ENCODE measurements at places on chromosomes 13 and 19.
A peak's percentile ranks its signal among the peaks of the same experiment; 100 is the strongest.

GRCh38 chr19:10295305-10295846 is 5.6 kb downstream of the ICAM5 start:
- H3K27me3 ChIP-seq, result peaks cover 65% of the 10 kb centered on the region
- H3K36me3 ChIP-seq, result no peaks in the 10 kb centered on the region
- H3K4me3 ChIP-seq, result no peak overlapping the region
- peak; percentile 85 for DNase-seq
- no peak overlapping the region for H3K27ac ChIP-seq

GRCh38 chr13:47555235-47555634 is 445.8 kb downstream of the SUCLA2 start:
- no peaks in the 10 kb centered on the region for H3K27me3 ChIP-seq
- H3K27ac ChIP-seq, result no peak overlapping the region
- no peak for DNase-seq
- no peaks in the 10 kb centered on the region for H3K36me3 ChIP-seq
- no peaks in the 10 kb centered on the region for H3K4me1 ChIP-seq

- no peak overlapping the region for H3K4me3 ChIP-seq
- H3K27ac ChIP-seq, result no peak overlapping the region
- DNase-seq, result peak; percentile 59
- H3K27me3 ChIP-seq, result no peaks in the 10 kb centered on the region
- no peaks in the 10 kb centered on the region for H3K36me3 ChIP-seq
Observed at GRCh38 chr19:40962460-40962961, 28.6 kb upstream of the CYP2B6 start.

DNA sequence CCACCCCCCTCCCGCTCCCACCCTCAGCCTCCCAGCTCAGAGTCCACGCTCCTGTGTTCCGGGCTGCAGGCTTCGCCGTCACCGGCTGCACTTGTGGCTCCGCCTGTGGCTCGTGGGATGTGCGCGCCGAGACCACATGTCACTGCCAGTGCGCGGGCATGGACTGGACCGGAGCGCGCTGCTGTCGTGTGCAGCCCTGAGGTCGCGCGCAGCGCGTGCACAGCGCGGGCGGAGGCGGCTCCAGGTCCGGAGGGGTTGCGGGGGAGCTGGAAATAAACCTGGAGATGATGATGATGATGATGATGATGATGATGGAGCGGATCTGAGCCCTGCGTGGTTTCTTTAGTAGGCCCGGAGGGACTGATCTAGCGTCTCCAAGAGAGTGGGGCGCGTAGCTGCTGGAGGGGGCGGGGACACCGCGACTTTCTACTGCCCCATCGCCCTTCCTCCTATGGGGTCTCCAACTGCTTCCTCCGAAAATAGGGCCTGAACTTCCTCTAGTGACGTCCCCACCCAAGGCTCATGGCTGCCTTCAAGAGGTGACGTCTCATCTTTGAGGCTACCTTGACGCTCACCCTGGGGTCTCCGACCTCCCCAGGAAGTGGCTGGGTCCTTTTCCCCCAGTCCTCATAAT is 1.4 kb downstream of the RETN start:
- H3K27me3 ChIP-seq, result no peaks in the 10 kb centered on the region
- no peak overlapping the region for H3K27ac ChIP-seq
- no peaks in the 10 kb centered on the region for H3K4me1 ChIP-seq

GRCh38 chr13:22126433-22127021 is 455.7 kb downstream of the FGF9 start:
- DNase-seq, result no peak
- no peak overlapping the region for H3K4me3 ChIP-seq
- no peaks in the 10 kb centered on the region for H3K36me3 ChIP-seq

Measured in osteoblast (primary cell).